Activated CD8-positive, alpha-beta memory T cell treated with anti-CD3 and anti-CD28 coated beads, Interleukin-2, amount 50 U/mL, for 48 hours (primary cell): ENCODE measurements at places on chromosomes 6 and 20.

DNA sequence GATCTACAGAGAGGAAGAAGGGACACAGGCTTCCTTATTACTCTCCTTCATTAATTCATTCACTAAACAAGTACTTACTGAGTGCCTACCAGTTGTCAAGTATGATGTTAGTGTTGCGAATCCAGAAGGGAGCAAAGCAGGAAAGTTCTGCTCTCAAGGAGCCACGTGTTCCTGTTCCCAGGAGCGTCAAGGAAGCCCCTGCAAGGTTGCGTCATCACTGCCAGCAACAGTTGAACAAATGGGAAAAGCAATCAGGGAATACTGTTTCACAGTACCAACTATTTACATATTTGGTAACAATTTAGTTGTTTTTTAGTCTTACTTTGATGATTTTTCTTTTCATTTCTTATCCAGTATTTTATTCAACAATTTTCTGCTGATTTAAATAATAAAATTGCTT, 310.0 kb downstream of the FOXA2 start:
- no peak for DNase-seq

DNA sequence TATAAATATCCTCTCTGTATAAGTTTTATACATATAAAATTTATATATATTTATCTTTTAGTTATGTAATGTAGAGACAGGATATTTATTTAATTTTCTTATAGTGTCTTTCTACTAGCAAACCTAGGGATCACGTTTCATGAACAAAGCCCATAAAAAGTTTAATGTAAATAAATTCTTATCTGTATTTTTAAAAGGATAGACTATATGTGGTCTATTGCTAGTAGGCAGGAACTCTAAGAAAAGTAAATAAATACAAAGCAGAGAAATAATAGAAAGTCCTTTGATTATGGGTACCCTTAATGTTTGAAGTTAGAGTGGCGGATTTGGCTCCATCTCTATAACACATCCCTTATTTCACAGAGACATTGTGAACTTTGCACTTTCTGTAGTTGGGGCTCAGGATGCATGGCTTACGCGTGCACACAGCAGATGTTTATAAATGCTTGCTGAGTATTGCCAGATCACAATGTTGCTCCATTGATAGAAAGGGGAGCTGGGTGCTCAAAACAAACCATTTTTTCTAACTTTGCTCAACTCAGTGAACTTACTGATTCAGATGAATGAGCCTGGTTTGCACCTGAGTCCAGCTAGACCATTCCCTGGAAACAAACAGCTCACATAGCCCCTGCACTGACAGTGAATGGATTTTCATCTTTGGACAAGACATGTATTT, 179.1 kb downstream of the SYNE1 start:
- DNase-seq = no peak

GRCh38 chr6:13624871-13625288, 9.7 kb downstream of the NOL7 start:
- no peak for DNase-seq

DNA sequence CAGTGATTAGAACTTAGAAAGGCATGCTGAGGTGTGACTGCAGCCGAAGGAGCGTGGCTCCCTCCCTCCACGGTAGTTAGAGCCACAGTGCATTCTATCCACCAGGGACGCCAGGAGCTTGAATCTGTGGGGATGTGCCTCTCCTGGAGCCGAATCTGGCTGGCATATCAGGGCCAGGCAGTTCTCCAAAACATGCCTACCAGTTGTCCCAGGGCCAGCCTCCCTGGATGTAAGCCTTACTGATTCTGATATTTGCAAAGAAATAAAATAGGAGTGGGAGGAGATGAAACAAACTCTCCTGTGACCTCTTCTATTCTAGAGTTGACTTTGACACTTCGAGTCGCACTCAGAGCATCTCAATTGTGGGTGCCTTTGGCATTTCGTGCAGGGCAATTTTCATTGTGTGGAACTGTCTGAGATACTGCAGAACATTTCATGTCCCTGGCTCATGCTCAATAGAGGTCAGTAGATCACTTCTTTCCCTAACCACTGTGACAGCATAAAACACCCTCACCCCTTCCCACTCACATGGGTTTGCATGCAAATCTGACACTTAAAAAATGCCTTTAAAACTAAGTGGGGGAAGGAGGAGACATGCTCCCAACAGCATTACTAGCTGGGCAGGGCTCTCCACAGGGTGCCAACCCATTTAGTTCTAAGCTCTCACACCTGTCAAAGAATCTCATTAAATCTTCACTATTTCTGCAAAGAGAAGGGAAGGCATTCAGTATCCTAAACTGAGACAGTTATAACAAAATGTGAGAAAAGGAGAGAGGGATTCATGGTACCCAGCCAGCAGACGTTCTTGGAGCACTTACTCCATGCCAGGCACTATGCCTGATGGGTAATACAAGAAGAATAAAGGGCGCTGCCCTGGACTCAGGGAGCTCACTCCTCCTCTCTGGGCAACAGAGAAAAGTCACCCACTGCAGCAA, 378.9 kb downstream of the PREX1 start:
- no peak for DNase-seq

DNA sequence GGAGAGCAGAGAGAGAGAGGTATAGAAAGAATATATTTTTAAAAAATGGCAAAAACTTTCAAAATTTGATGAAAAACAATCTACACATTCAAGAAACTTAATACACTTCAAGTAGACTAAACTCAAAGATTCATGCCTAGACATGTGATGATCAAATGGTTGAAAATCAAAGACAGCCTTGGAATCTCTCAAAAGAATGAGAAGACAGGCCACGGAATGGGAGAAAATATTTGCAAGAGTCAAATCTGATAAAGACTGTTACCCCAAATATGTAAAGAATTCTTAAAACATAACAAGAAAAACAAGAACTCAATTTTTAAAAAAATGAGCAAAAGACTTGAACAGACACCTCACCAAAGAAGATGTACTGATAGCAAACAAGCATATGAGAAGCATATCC, 49.7 kb downstream of the THEMIS start:
- no peak for DNase-seq

- DNase-seq = no peak
Measured at GRCh38 chr20:1423625-1424106, 30.8 kb upstream of the FKBP1A start.

DNA sequence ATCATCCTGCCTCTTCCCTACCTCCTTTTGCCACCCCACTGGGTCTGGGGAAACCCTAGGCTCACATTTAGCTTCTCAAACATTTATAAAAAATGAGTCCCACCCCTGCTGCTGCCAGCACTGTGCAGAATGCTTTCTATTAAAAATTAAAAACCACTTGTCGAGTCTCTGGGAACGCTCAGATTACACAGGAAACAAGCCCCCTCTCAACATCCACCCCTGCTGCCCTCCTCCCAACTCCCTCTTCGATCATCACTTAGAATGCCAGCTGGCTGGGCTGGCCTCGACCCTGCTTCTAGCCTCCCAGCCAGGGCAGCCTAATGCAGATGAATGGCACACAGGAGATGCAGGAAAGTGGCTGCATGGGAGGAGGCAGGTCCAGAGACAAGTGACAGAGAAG, 75.8 kb downstream of the CDH22 start:
- no peak for DNase-seq

DNA sequence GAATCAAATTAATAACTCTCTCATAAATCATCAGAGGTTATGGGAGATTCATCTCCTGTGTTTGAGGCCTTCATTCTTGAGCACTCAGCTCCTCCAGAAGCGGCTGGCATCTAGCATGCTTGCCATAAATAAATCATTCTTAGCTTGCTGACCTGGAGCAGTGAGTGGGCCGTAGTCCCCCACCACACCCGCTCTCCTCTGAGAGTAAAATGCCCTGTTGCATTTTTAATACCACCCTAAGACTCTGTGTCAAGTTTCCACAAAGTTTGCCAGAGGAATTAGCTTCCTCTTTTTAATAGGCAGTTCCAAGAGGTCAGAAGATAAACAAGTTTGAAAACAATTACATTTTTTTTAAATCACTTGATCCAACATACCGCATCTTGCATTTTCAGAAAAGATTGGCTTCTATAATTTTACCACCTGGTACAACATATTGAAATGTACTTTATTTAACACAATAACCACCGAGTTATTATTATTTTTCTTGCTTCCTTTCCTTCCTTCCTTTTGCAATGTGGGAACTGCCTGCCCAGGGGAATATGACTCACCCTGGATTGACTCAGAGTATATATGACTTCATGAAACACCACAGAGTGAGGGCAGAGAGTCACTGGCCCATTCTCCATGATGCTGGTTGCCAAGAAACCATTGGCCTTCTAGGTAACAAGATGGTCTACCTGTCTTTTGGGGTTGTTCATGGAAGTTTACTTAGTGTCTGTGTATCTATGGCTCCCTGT, 29.4 kb upstream of the CLIC5 start:
- DNase-seq = no peak

DNA sequence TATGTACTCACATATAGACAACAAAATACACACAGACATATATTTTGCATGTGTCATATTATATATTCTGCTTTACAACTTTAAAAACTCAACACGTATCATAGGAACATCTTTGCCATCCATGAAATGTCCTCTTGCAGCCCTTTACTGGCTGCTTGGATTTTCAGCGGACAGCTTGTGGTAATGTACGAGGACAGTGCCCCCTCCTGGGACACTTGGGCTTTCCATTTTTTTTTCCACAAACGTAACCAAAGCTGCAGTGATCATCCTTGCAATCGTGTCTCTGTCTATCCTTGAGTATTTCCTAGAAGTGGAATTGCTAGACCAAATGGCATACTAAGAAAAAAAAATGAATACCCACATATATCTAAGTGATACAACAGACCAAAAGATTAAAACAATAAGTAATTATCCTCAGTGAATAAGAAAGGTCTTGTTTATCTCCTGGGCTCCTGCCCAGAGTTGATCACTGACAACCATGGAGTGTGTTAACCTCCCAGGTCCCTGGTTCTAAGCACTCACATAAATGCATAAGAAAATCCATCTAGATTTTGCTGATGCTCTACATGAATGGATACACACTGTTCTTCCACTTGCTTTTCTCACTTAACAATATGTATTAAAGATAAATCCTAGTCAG, 18.1 kb downstream of the BPI start:
- no peak for DNase-seq

DNA sequence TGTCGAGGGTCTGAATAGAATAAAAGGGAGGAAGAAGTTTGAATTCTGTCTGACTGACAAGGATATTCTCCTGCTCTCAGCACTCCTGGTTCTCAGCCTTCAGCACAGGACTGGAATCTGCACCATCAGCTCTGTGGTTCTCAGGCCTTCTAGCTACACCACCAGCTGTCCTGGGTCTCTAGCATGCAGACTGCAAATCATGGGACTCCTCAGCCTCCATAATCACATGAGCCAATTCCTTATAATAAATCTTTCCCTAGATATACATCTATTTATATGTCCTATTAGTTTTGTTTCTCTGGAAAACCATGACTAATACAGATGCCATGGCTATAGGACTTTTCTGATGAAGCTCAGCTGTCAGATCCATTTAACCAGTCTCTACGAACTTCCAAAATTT, 132.8 kb upstream of the ECI2 start:
- DNase-seq = no peak

DNA sequence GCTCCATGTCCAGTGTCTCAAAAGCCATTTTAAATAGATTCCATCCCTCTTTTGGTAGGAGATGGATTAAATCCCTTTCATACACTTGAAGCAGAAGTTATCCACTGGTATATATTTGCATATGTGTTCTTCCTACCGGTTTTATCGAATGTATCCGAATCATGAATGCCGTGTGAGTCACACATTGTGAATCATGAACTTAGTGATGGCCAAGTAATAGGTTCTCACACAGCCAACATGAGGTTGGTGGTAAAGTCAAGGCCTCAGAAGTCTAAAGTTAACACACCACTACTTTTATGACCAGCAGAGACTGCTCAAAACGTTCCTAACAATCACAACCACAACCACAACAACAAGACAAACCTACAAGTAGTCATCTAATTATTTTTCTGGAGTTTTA, 345.5 kb downstream of the THBS2 start:
- no peak for DNase-seq

GRCh38 chr6:8858854-8859331, 423.5 kb upstream of the SLC35B3 start:
- DNase-seq = no peak

DNA sequence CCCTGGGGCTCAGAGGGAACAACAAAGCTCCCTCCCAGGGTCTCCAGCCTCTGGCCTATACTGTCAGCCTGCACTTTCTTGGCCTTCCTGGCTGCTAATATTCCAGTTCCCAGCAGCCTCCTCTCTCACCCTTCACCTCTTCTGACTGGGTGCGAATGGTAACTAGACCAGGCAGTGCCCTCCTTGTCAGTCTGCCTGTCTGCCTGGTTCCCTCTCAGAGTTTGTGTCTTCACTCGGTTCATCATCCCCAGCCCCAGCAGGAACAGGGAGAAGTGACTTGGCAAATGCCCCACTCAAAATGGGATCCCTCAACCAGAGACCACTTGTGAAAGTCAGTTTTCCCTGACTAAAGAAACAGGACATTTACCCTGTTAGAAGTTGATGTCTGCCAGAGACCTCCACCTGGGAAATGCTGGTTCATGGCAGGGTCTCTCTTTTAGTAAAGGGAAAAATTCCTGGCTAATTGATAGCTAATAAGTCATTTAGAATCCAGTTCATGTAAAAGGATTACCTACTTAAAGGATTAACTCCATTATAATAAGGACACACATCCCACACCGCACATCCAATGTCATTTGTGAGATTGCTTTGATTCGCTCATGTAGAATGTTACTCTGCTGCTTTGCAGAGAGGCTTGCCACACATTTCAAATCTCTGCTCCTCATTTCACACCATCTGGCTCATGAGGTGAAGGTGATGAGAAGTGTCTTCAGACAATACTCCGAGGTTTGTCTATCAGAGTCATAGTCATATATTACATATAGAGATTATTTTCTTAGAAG, 18.6 kb upstream of the MICB start:
- DNase-seq = no peak

DNA sequence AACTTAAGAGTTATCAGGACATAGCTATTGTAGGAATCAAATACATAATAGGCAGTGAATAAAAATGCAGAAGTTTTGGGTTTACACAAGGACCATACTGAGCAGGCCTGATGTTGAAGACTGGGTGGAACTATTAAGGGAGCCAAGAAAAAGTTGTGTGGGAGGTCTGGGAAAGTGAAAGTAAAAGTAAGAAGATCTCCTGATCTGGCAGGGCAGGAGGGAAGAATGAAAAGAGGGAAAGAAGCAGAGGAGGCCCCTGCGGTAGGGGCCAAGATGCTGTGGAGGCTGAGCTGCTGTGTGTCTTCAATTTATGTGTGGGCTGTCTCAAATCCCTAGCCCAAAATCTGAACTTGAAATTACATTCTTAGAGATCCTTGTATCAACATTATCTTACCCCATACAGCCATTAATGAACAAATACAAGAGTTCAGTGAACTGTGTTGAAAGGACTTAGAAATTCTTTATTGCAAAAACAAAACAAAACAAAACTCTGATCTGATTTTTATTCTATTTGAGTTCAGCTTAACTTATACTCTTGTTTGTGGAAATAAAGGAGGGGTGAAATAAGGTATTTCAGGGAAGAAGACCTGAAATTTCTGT, 1183.8 kb downstream of the HACE1 start:
- DNase-seq = no peak
